Thyroid gland (tissue), 4 donors: ENCODE measurements at places on chromosomes 3 and 15. TPM values are rescaled to one million over a fixed set of nuclear protein-coding genes. Genes with fewer than 3 reads are reported as not detected.

C3orf49 gene
- not detected for total RNA-seq

- no peaks in the 10 kb centered on the region for H3K4me1 ChIP-seq
- H3K27ac ChIP-seq, result no peak overlapping the region
- no peak for DNase-seq
- no peaks in the 10 kb centered on the region for H3K36me3 ChIP-seq
- H3K4me3 ChIP-seq, result no peak overlapping the region
- H3K27me3 ChIP-seq, result no peaks in the 10 kb centered on the region
Observed at GRCh38 chr15:38650384-38650783, 85.8 kb upstream of the RASGRP1 start.

GRCh38 chr3:161957467-161957866 is 460.9 kb downstream of the OTOL1 start:
- no peak overlapping the region for H3K4me3 ChIP-seq
- H3K27me3 ChIP-seq, result no peaks in the 10 kb centered on the region

DNA sequence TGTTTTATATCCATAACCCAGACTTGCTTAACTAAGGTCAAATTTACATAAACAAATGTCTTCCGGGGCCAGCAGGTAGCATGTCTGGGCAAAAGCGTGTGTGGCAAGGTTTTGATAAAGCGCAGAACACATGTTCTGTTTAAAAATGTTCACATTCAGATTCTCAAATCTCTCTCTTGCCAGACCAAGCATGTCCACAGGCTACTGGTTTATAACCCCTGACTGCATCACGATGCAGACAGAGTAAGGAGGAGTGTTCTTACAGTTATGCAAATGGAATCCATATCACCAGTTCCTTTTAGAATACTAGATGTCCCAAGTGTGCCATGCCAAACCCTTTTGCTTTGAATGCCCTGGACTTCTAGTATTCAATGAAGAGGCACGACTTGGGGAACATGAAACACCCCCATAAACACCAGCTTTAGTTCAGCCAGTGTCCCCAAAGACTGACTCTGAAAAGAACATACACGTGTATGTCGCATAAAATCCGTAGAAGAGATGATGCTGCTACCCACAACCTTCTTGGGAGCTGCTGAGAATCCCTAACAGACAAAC is 412.0 kb downstream of the CNTN4 start:
- no peak overlapping the region for H3K4me3 ChIP-seq
- H3K27ac ChIP-seq, result no peak overlapping the region
- no peak for DNase-seq

- peak; percentile 81 for DNase-seq
- H3K4me1 ChIP-seq, result peaks cover 12% of the 10 kb centered on the region
- peak within 1 kb of the TSS; percentile 87 for H3K4me3 ChIP-seq
- no peaks in the 10 kb centered on the region for H3K36me3 ChIP-seq
- peak within 1 kb of the TSS; percentile 82 for H3K27ac ChIP-seq
Observed at GRCh38 chr3:158109804-158110657, at the start of gene RSRC1. Gene RSRC1 (plus strand): TSS chr3:158110089. CDS start chr3:158122105, 12,016 bp downstream.

CRELD1 gene
- 57.3 TPM for total RNA-seq

GRCh38 chr3:156449710-156450574 is 105.0 kb downstream of the SSR3 start:
- no peak overlapping the region for H3K4me3 ChIP-seq
- no peak overlapping the region for H3K27ac ChIP-seq
- no peaks in the 10 kb centered on the region for H3K27me3 ChIP-seq
- H3K4me1 ChIP-seq, result no peaks in the 10 kb centered on the region

EIF4E3 gene
- total RNA-seq, result 26.2 TPM

DNA sequence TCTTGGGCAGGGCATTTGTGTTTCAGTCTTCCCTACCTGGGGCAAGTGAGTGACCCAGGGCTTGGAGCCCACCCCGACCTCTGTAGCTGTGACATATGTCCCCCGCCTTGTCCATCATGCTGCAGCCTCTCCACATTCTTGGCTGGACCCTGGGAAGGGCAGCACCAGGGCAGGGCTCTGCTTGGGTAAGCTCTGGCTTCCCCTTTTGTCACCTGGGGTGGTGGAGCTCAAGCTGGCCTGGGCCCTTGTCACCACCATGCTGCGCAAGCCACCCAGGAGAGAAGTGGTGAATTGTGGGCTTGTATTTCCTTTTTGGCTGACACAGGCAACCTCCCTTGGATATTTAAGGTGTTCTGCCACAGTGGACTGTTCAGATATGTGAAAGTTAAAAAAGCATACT is 29.3 kb downstream of the SPSB4 start:
- no peaks in the 10 kb centered on the region for H3K4me1 ChIP-seq
- H3K27ac ChIP-seq, result no peak overlapping the region
- H3K36me3 ChIP-seq, result no peaks in the 10 kb centered on the region
- DNase-seq, result no peak
- no peak overlapping the region for H3K4me3 ChIP-seq

- no peaks in the 10 kb centered on the region for H3K27me3 ChIP-seq
- no peak for DNase-seq
- H3K4me3 ChIP-seq, result no peak overlapping the region
- no peaks in the 10 kb centered on the region for H3K36me3 ChIP-seq
- H3K27ac ChIP-seq, result no peak overlapping the region
- peaks cover 28% of the 10 kb centered on the region for H3K4me1 ChIP-seq
Observed at GRCh38 chr15:92395098-92395635, 1.5 kb downstream of the ST8SIA2 start.
